ENCODE measurements at places on chromosomes 13 and 19. TPM values are rescaled to one million over a fixed set of nuclear protein-coding genes. Genes with fewer than 3 reads are reported as not detected.

The POGLUT2 gene
- 6.3 TPM for total RNA-seq

The RBM26 gene
- total RNA-seq: 19.8 TPM

The SIGLECL1 gene
- total RNA-seq: not detected

The NFIX gene
- total RNA-seq: 3.6 TPM

The MISP gene
- 84.4 TPM for total RNA-seq

The UQCRFS1 gene
- 129 TPM for total RNA-seq

The EMP3 gene
- 430 TPM for total RNA-seq

The CYP2F1 gene
- total RNA-seq: not detected

The GPC6 gene
- 5.1 TPM for total RNA-seq

The CBLC gene
- total RNA-seq: not detected

The ZNF14 gene
- total RNA-seq: 1.7 TPM

The N4BP2L1 gene
- 0.48 TPM for total RNA-seq

The LILRA1 gene
- not detected for total RNA-seq

The C19orf81 gene
- 12.7 TPM for total RNA-seq

The PTPRS gene
- total RNA-seq: 29.2 TPM

The CYP4F8 gene
- total RNA-seq: not detected

The ATP8B3 gene
- 1.9 TPM for total RNA-seq

The SOX1 gene
- total RNA-seq: not detected

The PBX4 gene
- total RNA-seq: 0.93 TPM

The TUBA3C gene
- total RNA-seq: 0.11 TPM

The ZNF296 gene
- total RNA-seq: 12.1 TPM

The SIGLEC8 gene
- total RNA-seq: not detected

The CGB3 gene
- not detected for total RNA-seq

The HSH2D gene
- total RNA-seq: not detected

The KANK2 gene
- total RNA-seq: 39.9 TPM

The MYPOP gene
- 10.3 TPM for total RNA-seq

The EIF3K gene
- total RNA-seq: 975 TPM

The ZNF99 gene
- not detected for total RNA-seq

The DHDH gene
- 1.2 TPM for total RNA-seq

The ZNF763 gene
- total RNA-seq: not detected

The ARL11 gene
- not detected for total RNA-seq

The DMPK gene
- total RNA-seq: 39.0 TPM

The FOSB gene
- 9.6 TPM for total RNA-seq

The STX10 gene
- 49.7 TPM for total RNA-seq

The CYP4F2 gene
- 0.07 TPM for total RNA-seq
